ENCODE measurements at places on chromosomes 16 and 17.
A peak's percentile ranks its signal among the peaks of the same experiment; 100 is the strongest.

DNA sequence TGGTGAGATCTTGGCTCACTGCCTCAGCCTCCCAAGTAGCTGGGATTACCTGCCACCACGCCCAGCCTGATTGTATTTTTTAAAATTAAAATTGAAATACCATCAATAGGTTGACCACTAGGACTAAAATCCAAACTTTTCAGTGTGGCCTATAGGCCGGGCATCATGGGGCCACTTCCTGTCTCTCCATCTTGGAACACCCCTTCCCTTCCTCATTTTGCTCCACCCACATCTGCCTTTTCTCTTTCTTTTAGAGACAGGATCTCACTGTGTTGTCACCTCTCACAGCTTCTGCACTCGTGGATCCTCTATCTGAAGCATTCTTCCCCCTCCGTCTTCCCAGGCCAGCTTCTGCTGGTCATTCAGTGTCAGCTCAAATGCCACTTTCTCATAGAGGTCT is 57.0 kb downstream of the BMERB1 start:
- DNase-seq = peak; percentile 54

GRCh38 chr17:5530265-5531084 is 44.1 kb downstream of the MIS12 start:
- DNase-seq = peak; percentile 45

GRCh38 chr16:67897231-67897630 is 4.2 kb downstream of the PSKH1 start:
- DNase-seq = no peak

GRCh38 chr17:80780381-80781198 is 211.1 kb upstream of the CHMP6 start:
- DNase-seq = peak; percentile 2

Data from inflammatory macrophage treated with lipopolysaccharide for 1 hour (primary cell).